CD8-positive, alpha-beta T cell (primary cell): ENCODE measurements at places on chromosomes 4 and X.
A peak's percentile ranks its signal among the peaks of the same experiment; 100 is the strongest.

- no peak for DNase-seq
Measured at GRCh38 chrX:111490688-111491087, 20.8 kb upstream of the SERTM2 start.

GRCh38 chrX:137545711-137546651, 19.9 kb upstream of the ZIC3 start:
- DNase-seq = no peak

GRCh38 chrX:435536-436122, 48.9 kb upstream of the PPP2R3B start:
- no peak for DNase-seq

DNA sequence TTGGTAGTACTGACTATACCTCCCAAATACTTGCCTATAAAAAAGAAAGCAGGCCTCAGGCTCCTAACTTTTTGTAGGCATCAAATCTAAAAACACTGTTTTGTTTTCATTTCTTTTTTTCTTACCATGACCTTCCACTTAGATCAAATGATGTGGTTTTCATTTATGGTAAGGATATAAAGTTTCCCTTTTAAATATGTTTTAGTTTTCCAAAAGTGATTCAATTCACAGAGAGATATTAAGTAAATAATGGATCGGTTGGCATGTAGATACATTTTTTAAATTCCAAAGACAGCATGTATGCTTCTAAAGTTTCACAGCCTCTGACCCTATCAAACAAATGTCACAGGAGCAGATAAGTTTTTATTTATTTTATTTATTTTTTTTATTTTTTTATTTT, 23.9 kb downstream of the EFHC2 start:
- no peak for DNase-seq

DNA sequence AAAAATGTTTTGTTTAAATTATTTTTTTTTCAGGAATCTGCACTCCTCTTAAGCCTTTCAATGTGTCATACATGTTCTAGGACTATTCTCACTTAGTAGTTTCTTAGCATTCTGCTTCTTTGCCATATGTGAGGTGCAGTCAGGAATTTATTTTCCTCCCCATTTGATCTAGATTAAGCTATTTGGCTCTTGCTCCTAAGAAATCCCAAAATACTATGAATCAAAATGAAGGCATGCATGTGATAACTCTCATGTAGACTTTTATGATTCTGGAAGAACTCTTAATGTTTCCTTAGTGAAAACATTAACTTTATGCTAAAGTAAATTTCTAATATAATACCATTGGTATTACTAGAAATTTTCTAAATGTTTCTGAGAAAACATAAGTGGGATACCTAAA, 664.5 kb downstream of the RAPGEF2 start:
- no peak for DNase-seq

DNA sequence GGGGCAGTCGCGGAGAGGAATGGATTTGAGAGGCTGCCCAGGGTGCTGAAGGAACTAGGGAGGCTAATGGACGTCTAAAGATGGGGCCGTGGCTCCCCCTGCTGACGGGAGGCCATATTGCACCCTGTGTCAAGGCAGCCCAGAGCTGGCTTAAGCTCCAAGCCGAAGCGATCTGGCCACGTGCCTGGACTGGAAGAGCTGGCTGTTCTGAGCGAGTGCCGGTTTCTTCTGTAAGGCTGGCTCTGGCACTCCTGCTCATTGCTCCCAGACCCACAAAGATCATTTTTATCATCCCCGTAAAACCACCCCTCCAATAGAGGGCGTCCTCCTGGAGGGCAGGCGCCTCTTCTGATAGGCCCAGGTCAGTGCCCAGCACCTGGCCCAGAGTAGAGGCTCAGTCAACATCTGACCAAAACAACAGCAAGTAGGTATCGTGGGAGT, 5.6 kb downstream of the PNCK start:
- DNase-seq = peak; percentile 69

- no peak for DNase-seq
Measured at GRCh38 chr4:14532436-14532835, 469.8 kb upstream of the CPEB2 start.

DNA sequence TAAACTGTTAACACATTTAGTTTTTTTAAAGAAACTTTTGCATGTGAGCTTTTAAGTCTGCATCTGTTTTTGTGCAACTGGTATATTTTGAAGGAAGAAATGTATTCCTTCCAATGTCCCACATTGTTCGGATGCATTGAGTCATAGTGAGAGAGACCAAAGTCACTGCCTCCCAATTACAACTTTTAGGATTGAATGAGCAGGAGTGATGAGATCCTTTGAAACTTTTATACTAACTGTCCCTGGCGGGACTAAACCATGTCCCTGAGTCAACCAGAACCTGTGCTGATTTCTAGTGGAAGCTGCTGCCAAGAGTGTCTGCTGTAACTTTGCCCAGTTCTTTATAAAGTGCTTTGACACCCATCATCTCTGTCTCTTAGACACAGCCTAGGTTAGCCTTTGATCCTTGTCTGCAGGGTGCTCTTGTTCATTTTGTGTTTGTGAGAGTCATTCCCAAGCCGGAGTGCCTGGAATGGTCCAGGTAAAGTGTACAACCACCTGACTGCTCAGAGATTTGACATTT, 122.7 kb downstream of the ZNF518B start:
- no peak for DNase-seq

DNA sequence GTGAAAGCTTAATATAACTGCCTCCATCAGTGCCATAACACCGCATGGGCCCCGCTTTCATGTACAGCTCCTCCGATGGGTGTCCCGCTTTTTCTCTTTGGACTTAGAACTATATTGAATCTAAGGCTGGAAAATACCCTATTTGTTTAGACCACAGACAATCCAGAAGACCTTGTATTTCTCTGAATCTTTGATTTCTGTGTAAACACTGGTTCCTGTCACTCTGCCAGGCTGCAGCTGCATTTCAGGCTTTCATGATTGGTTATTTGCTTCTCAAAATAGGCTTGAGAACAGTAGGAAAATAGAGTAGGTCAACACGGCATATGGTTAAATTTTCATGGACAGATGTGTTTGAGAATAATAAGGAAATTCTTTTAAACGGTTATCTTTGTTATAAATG, 80.0 kb downstream of the NWD2 start:
- DNase-seq = no peak

GRCh38 chr4:131113273-131113672, 2017.3 kb downstream of the C4orf33 start:
- no peak for DNase-seq

DNA sequence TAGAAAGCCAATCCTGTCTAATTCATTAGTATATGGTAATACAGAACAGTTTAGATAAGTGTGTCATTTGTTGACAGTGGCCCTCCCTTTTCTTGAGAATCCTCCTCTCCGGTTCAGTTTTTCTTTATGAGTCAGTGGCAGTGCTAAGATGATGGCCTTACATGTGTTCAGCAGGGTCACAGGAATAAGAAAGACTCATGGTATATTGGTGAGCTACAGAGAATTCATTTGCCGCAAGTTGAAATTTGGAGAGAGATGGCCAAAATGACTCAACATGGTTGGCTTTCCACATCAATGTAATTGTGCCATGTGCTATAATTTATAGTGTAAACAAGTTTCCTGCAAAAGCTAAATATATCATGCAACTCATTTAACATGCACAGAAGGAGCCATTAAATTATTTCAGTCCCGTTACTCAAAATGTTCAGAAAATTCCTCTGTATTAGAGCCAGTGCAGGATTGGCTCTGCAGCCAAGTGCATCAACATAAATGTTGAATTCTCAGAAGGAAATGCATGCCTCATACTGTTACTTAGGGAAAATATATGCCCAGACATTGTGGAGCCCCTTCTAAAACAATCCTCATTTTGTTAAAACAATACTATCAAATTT, 374.3 kb downstream of the AFF2 start:
- no peak for DNase-seq

DNA sequence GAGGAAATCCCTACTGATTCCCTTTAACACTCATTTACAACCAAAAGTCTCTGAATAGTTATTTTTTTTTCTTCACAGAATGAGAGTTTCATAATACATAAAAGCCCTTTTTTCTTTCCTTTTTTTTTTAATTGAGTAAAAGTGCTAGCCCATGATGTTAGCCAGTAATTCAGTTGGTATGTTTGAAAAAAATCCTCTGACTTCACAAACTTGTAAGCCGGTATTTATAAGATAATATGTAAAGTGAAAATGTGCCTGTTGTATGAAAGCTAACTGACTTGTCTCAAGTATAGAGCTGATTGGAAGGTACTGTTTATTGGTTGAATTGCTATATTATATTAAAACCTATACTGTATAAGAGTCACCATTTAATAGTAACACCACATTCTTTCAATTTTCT, 70.2 kb upstream of the NEIL3 start:
- DNase-seq = no peak

GRCh38 chr4:169773889-169774288, 16.1 kb upstream of the HPF1 start:
- DNase-seq = no peak

- DNase-seq = no peak
Measured at GRCh38 chr4:131309628-131310027, 1839.5 kb upstream of the PCDH10 start.

DNA sequence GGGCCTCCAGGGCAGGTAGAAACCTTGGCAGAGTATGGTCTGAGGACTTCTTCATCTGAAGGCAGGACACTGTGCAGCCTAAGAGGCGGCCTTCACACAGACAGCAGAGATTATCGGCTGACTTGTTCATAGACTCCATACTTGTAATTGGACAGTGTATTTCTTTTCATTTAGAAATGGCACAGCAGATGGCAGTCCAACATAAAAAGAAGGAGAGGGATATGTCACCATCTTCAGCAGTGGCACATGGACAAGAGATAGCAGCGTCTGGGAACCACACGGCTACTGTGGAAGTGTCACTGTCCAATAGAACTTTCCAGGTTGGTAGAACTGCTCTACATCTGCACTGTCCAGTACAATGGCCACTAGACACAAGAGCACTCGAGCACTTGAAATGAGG, 21.7 kb upstream of the GEMIN8 start:
- DNase-seq = no peak

GRCh38 chr4:87910795-87911194, 64.7 kb upstream of the SPP1 start:
- DNase-seq = no peak
